Urinary bladder (tissue), 4 donors: ENCODE measurements at places on chromosomes 3 and 15.
A peak's percentile ranks its signal among the peaks of the same experiment; 100 is the strongest.

GRCh38 chr15:77907824-77908751 is 169.4 kb downstream of the TBC1D2B start:
- DNase-seq: no peak

DNA sequence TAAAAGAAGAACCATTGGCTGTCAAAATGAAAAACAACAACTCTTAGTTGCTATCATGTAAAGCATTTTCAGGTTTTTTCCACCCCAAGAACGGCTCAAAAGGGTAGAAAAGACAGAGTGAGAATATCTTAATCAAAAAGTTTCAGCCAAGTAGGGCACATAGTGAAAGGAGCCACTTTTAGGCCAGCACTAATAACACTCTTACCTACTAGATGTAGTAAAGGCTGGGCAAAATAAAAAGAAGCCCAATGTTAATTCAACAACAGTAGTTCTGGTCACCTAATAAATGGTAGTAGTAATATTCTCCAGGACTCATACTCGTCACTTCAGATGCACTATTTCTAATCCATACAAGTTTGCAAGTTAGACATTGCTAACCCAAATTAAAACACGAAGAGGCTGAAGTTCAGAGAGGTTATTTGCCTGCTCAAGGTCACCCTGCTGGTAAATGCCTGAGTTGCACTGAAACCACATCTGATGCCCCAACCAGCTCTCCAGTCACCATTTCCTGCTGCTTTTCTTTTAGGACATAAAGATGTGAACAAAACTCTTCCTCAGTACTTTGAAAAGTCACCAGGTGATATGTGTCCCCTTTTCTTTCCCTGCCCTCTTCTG is 7.5 kb downstream of the GOLIM4 start:
- DNase-seq: no peak

DNA sequence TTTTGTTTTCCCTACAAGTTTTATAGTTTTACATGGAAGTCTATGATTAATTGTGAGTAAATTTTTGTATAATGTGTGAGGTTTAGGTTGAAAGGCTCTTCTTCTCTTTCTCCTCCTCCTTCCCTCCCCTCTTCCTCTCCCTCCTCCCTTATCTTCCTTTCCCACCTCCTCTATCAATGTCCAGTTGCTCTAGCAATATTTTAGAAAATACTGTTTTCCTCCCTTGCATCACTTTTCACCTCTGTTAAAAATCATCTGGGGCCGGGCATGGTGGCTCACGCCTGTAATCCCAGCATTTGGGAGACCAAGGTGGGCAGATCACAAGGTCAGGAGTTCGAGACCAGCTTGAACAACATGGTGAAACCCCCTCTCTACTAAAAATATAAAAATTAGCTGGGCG is 119.4 kb downstream of the FNDC3B start:
- DNase-seq: no peak

- DNase-seq: no peak
Observed at GRCh38 chr15:28096670-28097431, 2.3 kb downstream of the OCA2 start.

DNA sequence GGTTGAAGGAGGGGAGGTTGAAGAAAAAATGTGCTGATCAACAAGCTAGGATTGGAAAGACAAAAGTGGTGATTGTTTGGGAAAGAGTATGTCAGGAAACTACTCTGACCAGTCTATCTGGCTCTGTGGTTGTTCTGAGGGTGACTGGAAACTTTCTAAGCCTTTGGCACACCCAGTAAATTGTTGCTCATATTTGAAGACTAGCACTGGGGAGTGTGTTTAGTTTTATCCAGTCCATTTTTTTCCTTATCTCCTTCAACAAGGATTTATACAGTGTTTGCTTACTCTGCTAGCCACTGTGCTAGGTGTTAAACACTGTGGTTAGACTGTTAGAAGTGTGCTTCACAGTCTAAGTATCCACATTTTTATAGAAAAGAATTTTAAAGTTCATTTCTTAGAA is 28.8 kb downstream of the PPM1L start:
- peak; percentile 17 for DNase-seq
